ENCODE measurements at places on chromosomes 12 and 14.

DNA sequence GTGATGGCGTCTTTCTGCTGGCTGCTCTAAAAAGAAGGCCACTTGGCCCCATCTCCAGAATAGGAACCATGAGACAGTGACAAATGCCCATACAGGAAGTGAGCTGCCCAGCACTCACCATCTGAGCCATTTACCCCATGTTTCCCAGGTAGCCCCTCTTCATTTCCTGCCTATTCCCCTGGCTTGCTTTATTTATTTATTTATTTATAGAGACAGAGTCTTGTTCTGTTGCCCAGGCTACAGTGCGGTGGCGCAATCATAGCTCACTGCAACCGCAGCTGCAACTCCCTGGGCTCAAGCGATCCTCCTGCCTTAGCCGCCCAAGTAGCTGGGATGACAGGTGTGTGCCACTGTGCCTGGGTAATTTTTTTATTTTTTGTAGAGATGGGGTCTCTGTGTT, 71.2 kb downstream of the RIN3 start:
- no peak for DNase-seq

GRCh38 chr14:97299661-97300060, 502.5 kb downstream of the VRK1 start:
- DNase-seq, result no peak

DNA sequence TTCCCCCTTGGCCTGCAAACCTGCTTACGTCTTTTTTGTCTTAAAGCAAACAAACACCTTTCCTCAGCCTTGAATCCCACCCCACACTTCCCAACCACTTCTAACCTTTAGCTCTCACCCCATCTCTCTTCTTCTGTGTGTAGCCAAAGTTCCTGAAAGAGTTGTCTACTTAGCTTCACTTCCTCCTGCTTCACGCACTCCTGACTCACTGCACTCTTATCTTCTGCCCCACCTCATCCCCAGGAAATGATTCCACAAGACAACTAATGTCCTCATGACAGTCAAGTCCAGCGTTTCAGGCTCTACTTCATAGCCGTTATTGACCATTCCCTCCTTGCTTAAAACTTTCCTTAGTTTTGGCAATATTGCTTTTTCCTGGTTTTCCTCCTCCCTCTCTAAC, 22.4 kb downstream of the EIF2B2 start:
- no peak for DNase-seq

DNA sequence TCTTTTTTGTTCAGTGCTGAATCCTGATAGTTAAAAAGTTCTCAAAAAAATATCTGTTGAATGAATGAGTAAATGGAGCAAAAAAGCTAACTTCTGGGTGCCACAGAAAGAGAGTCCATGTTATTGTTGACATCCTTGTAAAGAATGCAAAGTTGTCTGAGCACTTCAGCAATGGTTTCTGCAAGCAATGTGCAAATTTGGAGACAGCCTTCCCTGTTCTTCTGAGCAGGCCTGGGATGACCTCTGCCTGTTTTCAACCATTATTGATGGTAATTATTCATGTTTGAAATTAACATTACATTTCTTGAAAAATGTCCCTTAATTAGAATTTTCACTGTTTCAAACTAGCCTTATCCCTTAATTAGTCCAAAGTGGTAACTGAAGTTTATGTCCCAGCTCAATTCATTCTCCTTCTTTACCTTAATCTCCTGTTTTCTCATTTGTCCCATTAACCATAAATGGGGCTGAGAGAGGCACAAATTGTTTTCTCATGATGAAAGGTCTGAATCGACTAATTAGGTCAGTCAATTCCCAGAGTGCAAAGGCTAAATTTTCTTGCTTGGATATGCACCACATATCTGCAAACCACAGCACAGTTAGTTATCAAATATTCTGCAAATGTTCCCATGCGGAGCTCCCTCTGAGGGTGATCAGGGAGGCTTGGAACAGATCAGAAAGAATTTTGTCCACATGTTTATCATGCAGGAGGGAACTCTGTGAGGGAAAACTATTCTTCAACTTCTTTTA, 139.4 kb upstream of the KRR1 start:
- DNase-seq, result no peak

GRCh38 chr12:104285740-104286515, 17.6 kb upstream of the EID3 start:
- no peak for DNase-seq

- DNase-seq, result no peak
Observed at GRCh38 chr12:92757597-92758121, 54.9 kb downstream of the PLEKHG7 start.

DNA sequence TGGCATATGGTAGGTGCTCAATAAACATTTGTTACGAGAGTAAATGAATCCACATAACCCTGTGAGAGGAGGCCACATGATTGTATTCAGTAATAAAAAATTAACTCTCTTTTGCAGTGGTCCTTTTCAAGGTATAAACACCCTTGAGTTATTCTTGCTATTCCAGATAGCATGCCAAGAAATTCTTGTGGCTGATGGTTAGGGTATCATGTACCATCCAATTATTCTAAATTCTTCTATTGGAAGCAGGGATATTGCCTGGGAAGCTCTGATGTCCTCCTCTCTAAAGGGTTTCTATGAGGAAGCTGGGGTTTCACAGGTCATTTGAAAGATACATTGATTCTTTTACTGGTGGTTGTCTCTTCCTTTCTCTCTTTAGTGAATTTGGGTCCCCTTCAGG, 10.1 kb downstream of the AKAP6 start:
- DNase-seq, result no peak

DNA sequence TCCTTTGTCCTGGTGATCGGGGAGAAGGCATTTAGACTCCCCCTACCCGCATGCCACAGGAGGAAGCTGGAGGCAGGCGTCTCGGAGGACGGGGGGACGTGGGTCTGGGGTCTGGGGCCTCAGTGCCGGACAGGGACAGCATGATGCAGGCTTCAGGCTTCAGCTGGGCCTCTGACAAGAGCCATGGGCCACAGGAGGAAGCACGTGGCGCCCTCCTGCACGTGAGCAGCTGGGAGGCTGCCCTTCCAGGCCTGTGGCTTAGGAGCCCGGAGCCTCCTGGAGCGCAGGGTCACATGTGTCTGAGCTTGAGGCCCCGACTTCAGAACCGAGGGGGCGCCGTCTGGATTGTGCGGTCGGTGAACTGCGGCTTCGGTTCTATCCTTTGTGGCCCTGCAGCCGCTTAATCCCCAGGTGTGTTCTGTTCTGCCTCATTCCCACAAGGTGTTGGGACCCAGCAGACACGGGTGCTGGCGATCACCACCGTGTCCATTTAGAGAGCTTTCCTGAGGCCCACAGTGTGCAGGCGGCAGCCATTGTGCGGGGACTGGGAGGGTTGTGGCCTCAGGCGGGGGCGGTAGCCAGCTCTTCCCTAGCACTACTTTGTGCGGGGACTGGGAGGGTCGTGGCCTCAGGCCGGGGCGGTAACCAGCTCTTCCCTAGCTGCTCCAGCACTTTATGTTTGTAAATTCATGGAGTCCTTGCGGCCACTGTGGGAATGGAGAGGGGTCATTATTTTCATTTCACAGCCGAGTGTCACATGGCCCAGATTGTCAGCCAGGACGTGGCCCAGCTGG, 150.2 kb downstream of the ADGRD1 start:
- no peak for DNase-seq

Measured in SJSA1 (cell line).